Stimulated activated CD8-positive, alpha-beta memory T cell treated with anti-CD3 and anti-CD28 coated beads, Interleukin-7, amount 100 ng/mL, for 1 hour (primary cell): ENCODE measurements at places on chromosomes 2 and 18.

DNA sequence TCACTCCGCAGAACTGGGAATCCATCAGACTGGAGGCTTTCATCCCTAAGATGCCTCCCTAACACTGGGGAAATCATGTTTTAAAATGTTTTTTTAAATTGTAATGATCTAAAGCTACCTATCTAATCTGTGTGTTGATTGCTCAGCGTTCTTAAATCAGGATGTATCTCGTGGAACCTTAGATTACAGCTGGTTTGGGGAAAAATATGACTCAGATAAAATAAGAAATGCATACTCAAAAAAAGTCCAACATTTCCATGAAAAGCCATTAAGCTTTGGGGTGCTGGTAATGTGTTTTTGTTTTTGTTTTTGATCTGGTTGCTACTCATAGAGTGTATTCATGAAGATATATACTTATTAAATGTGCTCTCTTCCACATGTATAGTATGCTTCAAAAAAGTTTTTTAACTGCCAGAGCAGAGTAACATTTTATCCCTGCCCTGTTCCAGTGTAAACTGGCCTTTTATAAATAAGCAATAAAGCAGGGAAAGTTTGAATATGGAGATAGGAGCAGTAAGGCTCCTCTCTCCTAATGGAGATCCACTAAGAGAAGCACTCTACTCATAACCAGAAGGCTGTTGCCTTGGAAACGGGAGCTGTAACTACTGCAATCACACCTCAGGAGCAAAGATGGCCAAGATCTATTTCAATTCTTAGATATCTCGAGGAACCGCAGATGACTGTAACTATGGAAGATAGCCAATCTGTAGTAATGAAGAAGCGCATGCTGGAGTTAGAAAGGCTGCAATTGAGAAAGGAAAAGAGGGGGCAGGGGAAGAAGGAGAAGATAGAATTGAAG, 41.6 kb downstream of the ANKRD44 start:
- no peak for DNase-seq

GRCh38 chr2:162623888-162624287, 214.7 kb downstream of the KCNH7 start:
- DNase-seq = no peak

DNA sequence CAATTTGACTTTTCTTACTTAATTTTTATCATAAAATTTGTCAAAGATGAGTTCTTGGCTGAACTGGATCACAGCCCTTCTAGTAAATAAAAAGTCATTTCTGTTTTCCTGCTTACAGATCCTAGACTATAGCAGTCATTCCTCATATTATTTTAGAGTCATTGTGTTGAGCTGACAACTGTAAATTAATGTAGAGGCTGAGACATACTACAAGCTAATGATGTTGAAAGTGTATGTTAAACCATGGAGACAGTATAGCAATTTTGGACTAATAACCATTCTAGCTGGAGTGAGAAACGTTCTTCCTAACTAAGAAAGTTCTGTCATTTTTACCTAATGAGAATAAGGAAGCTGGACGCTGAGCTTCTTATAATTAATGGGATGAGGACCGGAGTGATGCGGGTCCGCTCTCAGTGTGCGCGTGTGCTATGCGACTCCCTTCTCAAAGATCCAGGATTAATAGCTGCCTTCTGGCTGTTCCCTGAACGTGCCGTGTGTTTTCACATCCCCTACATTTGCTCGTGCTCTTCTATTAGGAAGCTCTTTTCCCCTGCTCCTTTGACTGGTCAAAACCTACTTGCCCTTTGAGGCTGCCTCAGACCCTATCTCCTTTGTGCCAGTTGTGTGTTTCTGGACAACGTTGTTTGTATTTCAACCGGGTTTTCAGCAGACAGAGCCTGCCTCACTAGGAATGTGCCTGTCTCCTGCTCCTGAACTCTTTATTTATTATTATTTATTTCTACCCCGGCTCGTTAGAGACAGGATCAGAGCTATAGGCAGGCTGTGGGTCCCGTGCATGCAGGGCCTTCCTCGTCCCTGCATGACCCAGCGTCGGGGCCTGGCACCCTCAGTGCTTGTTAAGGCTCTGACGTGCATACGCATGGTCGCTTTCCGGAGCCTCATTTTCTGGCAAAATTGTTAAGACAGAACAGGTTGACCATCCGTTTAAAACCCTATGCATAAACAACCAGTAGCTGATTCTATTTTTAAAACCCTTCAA, 182.6 kb downstream of the DCDC2C start:
- no peak for DNase-seq

DNA sequence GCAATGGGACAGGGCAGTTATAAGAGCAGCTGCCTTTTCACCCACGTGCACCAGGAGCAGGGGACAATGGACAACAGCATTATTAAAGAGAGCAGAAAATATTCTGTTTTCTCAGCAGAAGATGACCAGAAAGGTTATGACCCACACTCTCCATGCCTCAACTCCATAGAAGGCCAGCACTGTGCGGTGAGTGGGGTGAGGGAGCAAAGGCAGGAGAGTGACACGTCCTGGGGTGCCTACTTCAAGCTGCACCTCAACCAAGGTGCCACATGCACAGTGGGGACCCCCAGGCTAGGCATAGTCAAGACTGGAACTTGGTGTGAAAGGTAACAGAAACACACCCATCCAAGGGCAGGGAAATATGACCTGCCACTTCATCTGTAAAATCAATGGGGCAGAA, 50.4 kb downstream of the POLR1A start:
- no peak for DNase-seq

DNA sequence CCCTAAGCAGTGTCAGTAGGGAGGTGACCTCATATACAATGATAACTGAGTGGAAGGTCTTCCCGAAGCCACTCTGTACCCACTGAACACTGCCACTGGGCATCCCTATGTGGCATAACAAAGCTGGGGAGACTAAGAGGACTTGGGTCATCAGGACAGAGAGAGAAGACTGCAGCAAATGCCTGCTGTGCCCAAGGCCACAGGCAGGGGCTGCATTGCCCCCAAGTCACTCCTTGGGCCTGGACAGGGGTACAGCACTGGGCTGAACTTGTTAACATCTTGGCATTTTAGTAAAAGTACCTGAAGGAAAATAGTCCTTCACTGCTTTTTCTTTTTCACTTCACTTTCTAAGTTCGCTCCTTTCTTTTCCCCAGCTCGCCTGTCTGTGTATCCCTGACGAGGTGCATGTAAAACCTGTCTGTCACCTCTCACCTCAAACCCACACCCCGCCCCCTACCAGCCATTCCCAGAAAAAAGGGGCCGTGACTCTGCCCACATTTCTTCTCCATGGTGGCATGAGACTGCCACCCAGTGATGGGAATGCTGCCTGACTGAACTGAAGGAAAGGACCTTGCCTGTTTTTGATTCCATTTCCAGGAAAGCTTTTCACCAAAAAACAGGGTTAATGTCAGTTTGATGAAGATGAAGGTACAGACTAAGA, 62.9 kb downstream of the MTHFD2 start:
- DNase-seq = no peak
